ENCODE measurements at places on chromosomes 6 and 20. TPM values are rescaled to one million over a fixed set of nuclear protein-coding genes. Genes with fewer than 3 reads are reported as not detected.

Gene ADGB
- total RNA-seq: not detected

Gene TREM2
- not detected for total RNA-seq

Gene FAM210B
- 6.7 TPM for total RNA-seq

Gene BCL2L1
- total RNA-seq: 49.1 TPM

Gene SLPI
- total RNA-seq: not detected

Gene KCNK5
- total RNA-seq: 5.2 TPM

Gene RSPO3
- not detected for total RNA-seq

Gene ANGPT4
- 0.03 TPM for total RNA-seq

Gene GPX5
- not detected for total RNA-seq

Gene C4B
- total RNA-seq: 0.30 TPM

Gene MRPS18A
- 70.7 TPM for total RNA-seq

DNA sequence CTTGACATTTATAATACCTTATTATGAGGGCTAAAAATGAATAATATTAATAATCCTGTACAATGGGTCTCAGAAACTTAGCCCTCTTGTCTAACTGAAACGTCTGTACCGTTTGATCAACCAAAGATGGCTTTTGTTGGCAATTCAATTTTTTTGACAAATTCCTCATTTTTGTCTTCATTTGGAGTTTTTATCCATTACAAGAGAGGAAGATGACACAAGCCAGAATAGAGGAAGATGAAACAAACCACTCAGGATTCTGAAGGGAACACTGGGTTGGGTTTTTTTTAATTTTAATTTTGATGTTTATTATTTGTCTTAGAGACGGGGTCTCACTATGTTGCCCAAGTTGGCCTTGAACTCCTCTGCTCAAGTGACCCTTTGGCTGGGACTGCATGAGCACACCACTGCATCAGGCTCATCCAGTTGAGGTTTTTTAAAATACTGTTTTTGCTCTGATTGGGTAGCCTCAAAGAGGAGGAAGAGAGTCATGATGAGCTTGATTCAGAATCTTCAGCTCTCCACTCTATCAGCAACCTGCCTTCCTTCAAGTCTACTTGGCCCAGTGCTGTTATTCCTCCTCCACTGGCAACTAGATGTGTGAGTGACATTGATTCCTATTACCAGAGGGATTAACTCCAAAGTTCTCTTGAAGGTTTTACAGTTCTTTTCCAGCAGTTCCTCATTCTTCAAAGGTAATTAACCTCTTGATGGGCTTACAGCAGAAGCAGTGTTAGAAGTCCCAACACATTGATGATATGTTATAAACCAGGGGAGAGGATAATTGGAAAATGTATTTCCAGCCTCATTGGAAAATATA lies 71.3 kb downstream of the ATXN1 start:
- no peak for DNase-seq

DNA sequence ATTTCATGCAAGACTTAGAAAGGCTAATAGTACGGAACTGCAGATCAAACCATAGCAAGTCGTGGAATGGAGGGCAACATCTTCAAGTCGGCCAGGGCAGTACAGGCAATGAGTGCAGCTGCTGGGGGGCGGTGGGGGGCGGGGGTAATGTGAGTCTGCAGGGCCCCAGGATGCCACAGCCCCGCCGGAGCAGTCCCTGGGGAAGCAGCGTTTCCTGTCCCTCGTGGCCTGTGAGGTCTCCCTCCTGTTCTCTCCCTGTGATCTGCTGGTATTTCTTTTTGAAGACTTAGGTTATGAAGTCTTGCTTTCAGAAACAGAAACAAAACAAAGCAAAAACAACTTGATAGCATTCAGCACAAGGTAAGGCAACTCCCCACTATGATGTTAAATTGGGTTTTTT lies 351.9 kb downstream of the FOXA2 start:
- DNase-seq: no peak

GRCh38 chr20:957544-957943 lies 41.4 kb upstream of the ANGPT4 start:
- no peak for DNase-seq

GRCh38 chr6:49790341-49790740 lies 3.3 kb upstream of the PGK2 start:
- no peak for DNase-seq

DNA sequence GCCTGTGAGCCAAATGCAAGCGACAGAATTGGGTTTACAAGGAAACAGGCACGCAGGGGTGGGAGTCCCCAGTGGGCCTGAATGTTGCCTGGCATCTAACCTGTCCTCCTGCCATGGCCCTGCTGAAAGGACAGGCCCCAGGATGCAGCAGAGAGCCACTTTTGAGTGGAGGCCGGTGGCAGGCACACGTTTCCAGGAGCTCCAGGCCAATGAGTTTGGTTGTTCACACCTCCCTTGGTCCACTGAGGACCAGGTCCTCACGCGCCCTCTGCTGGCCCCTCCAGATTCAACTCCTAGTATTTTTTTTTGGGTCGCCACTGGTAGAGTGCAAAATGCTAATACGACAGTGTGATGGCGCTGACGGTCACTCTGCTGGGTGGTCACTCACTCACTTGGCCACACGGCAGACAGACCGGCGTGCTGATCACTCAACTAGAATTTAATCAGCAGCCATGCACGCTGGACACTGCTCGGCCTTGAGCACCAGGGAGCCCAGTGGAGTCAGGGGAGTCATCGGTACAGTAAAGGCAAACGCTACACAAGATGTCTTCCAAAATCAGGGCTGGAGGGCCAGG lies 81.7 kb upstream of the NFATC2 start:
- DNase-seq: peak; percentile 79

DNA sequence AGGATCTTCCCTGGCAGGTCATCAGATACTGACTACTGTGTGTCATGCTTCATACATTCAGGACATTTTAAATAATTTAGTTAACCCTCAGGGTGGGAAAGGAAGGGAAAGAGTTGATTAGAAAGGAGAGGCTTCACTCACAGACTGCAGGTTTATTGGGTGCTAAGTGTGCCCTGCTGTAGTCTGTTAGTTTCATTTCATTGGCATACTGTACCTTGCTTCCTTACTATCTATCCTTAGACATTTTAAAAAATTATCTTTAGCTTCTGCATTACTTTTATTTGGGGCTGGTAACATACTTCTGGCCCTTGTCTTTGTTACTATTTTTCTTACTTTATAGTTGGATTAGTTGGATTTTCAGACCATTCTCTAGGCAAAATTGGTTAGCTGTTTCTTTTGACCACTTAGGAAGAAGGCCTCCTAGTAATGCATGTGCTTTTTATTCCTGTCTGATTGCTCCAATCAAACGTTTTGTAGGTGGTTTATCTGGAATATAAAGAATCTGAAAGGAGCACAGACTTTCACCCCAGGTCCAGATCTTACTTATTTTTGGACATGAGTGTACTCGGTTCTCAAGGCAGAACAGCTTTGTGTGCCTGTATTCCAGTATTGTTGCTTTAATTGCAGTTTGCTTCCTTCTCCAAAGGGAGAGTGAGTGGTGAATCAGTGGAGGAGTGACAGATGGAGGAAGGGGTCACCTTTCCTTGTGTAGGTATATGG lies 82.7 kb upstream of the PRDM1 start:
- no peak for DNase-seq

GRCh38 chr20:50310673-50311051 lies 120.0 kb downstream of the CEBPB start:
- DNase-seq: no peak

- DNase-seq: no peak
Measured at GRCh38 chr6:4023240-4023639, 55.7 kb downstream of the FAM217A start.

- DNase-seq: no peak
Measured at GRCh38 chr20:23119456-23120216, 33.5 kb upstream of the CD93 start.

- DNase-seq: no peak
Measured at GRCh38 chr6:3527651-3527977, 70.8 kb upstream of the SLC22A23 start.

DNA sequence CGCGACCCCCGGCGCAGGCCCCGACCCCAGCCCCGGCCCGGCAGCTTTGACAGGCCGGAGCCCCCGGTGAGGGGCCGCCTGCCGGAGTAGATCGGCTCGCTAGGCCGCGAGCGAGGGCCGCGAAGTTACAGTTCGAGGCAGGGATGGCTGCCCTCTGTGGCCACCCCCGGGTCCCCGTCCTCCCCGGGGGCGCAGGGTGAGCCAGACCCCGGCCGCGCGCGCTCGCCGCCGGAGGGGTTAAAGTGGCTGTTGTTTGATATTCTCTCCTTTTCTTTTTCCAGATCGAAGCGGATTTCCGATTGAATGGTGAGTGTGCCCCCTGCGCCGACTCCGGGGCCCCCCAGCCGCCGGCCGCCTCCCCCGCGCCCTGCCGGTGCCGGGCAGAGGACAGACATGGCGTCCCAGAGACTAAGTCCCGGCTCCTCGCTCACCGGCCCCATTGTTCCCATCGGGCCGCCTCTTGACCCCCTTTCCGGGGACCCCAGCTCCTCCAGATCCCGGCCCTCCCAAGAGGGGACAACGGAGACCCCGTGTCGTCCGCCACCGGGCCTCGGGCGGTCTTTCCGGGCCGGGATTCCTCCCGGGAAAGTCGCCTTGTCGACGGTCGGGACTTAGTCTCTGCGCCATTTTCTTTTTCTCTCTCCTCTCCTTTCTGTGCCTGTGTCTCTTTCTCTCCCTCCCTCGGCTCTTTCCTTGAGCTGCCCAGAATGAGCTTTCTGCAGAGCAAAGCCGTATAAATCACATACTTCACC lies 704 bp downstream of the TOP1 start:
- peak; percentile 24 for DNase-seq

DNA sequence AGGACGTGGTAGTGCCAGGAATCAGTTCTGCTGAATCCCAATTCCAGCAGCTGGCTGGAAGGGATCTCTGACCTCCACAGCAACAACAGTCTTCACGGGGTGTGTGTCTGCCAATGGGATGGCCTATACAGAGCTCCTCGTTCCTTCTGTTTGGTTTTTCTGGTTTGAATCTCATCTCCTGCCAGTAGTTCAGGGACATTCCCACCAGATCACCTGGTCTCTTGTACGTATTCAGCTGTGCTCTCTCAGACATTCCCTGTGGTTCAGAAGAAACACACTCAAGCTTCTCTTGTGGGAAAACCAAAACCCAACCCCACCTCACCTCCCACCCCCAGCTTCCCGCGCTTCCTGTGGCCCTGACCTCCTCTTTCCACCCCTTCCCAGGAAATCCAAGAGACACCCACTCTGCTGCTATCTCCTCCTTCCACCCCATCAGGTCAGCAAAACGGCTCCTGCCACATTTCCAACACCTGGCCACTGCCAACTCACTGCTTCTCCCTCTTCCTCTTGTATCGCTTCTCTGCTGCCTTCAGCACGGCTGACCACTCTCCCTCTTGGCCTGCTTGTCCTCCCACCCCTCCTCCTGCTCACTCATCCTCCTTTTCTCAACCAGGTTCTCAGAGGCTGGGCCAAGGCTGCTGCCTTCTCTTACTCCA lies 63.3 kb upstream of the PTGIS start:
- no peak for DNase-seq

DNA sequence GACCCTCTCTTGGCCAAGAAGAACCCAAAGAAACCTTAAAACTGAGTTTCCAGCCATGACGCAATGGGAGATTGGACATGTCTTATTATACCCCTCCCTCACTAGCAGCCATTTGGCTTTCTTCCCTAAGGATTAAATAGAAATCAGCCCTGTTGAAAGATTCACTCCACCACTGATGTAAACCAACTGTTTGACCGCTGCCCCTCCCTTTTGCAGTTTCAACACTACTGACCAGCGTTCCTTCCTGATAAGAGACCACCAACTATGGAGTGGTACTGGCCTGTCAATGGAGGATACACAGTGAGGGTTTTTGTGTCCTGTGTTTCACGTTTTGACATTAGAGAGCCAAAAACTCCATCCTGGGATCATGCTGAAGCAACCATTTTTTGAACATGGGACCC lies 53.2 kb upstream of the CD2AP start:
- DNase-seq: no peak

- no peak for DNase-seq
Measured at GRCh38 chr20:50628853-50629669, 62.3 kb downstream of the RIPOR3 start.

- DNase-seq: no peak
Measured at GRCh38 chr6:11920566-11920965, 91.5 kb upstream of the HIVEP1 start.

GRCh38 chr6:1851681-1852456 lies 242.2 kb downstream of the FOXC1 start:
- DNase-seq: no peak

- no peak for DNase-seq
Measured at GRCh38 chr20:63554361-63555278, 661 bp downstream of the FNDC11 start.

- DNase-seq: no peak
Measured at GRCh38 chr6:87312860-87313259, 9.5 kb upstream of the SMIM8 start.

DNA sequence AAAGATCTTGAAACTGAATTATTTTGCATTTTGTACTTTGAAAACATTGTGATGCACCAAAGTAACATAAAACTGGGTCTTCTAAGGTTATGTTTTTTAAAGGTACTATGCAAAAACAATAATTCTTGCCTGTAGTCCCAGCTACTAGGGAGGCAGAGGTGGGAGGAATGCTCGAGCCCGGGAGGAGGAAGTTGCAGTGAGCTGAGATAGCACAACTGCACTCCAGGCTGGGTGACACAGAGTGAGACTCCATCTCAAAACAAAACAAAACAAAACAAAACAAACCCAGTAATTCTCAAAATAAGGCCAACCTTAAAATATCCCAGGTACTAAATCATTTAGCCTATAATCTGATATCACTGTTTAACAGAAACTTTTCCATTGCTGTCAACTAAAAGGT lies 269.6 kb downstream of the KHDC1L start:
- DNase-seq: peak; percentile 23

DNA sequence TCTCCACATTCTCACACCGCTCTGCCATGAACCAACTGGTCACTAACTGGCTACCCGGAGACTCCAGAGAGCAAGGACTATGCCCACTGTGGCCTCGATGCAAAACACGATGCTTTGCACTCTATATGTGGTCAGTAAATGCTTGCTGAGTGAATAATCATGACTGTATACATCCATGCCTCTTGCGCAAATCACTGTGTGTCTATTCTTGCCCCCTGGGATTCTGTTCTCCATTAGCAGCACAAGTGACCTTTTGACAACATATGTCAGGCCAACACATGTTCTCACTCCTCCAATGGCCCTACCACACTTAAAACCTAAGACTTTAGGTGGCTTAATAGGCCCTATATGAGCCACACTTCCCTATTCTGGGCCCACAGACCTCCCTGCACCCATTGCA lies 16.9 kb downstream of the KIF16B start:
- no peak for DNase-seq

DNA sequence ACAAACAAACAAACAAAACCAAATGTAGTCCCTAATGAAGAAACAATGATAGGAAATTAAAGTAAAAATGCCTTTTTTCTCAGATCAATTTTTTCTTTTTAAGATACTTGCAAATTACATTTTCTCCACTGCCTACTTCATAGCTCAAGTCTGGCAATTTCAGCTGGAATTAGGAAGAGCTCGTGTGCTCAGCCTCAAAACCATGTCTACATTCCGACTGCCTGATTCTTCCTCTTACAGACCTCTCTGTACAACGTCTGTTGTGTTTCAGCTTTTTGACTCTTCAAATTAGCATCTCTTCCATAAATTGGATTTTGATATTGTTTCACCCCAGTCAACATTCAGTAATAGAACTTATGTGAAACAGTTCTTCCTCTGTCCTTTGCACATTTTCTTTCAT lies 9.3 kb upstream of the EDN1 start:
- DNase-seq: no peak

- peak; percentile 60 for DNase-seq
Measured at GRCh38 chr6:34145161-34146020, 496 bp downstream of the GRM4 start.

- DNase-seq: no peak
Measured at GRCh38 chr20:59381689-59382088, 81.3 kb downstream of the EDN3 start.

Measured in Daoy (cell line).